NCI-H524 (cell line): ENCODE measurements at places on chromosomes 16 and 17.

- DNase-seq = no peak
Measured at GRCh38 chr17:11848330-11848729, 148.9 kb downstream of the ZNF18 start.

- no peak for DNase-seq
Measured at GRCh38 chr17:73228748-73229236, 32.9 kb downstream of the CPSF4L start.

GRCh38 chr17:44745301-44745700 is 13.5 kb upstream of the ADAM11 start:
- DNase-seq = peak; percentile 21

- no peak for DNase-seq
Measured at GRCh38 chr17:45578516-45579455, 88.3 kb upstream of the PLEKHM1 start.

DNA sequence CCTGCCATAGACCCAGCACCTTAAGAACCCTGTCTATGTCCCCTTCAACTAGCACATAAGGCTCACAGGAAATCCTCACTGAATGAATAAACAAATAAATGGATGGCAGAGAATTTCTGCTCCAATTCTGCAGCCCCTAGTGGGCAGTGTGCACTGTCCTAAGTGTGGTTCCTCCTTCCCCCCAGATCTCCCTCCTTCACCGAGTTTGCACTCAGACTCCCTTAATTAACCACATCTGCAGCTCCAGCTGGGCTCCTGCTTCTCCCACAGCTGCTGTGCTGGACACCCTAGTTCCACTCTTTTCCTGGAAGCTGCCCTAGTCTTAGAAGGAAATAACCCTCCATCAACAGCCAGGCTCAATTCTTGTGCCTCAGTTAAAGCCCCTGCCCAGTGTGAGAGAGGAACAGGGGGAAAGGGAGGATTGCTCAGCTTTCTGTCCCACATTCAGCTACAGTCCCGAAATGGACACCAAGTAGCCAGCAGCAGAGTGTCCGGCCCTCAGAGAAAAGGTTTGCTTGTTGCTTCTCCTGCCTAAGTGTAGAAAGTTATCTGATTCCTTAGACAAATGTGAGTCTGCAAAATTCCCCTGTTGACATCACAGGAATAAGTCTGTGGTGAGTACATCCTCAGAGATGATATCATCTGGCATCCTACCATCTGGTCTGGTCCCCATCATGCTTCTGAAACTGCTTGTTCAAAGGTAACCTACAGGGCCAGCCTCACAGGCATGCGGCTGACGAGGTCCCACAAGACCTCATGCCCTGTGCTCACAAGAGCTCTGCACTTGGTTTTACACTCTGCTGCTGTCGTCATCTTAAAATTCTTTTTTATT is 12.3 kb downstream of the LRRC3C start:
- peak; percentile 84 for DNase-seq

DNA sequence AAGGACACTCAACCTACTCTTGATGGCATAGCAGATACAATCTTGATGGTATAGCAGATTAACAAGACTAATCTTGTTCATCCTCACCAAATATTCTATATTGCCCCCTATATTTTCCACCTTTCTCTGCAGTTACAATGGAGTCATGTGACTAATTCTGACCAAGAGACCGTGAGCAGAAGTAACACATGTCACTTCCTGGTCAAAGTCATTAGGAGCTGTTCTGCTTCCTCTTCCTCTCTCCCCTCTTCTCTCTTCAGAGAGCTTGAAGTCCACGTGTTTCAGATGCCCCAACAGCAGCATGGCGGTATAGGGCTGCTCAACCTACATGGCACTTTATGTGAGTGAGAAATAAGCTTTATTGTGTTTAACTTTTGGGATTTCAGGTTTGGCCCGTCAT is 55.3 kb upstream of the ERCC4 start:
- no peak for DNase-seq

- DNase-seq = no peak
Measured at GRCh38 chr17:27825459-27825858, 25.1 kb upstream of the NOS2 start.

DNA sequence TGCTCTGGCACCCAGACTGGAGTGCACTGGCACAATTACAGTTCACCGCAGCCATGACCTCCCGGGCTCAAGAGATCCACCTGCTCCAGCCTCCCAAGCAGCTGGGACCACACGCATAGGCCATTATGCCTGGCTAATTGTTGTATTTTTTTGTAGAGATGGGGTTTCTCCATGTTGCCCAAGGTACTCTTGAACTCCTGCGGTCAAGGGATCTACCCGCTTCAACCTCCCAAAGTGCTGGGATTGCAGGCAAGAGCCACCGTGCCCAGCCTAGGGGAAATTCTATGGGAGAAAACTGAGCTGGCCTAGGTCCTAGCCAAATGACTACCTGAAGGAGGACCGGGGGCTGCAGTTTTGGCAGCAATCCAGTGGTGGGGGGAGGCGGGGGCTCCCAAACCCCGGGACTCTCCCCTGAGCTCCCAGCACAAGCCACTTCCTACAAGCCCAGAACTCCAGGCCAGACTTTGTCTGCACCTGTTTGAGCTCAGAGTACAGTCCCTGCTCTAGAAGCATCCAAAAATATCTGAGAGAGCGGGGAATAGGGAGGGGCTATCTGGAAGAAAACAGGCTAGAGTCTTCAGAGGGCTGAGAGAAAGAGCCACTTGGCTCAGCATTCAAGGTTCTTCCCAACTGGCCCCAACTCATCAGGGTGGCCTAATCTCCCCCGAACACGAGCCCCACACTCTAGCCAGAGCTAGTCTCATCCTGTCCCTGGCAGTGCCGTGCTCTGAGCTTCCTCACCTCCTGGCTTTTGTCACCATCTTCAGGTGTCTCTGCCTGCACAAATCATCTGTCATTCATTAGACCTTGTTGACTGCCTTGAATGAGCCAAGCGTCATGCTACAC is 9.1 kb downstream of the SRL start:
- DNase-seq = no peak

DNA sequence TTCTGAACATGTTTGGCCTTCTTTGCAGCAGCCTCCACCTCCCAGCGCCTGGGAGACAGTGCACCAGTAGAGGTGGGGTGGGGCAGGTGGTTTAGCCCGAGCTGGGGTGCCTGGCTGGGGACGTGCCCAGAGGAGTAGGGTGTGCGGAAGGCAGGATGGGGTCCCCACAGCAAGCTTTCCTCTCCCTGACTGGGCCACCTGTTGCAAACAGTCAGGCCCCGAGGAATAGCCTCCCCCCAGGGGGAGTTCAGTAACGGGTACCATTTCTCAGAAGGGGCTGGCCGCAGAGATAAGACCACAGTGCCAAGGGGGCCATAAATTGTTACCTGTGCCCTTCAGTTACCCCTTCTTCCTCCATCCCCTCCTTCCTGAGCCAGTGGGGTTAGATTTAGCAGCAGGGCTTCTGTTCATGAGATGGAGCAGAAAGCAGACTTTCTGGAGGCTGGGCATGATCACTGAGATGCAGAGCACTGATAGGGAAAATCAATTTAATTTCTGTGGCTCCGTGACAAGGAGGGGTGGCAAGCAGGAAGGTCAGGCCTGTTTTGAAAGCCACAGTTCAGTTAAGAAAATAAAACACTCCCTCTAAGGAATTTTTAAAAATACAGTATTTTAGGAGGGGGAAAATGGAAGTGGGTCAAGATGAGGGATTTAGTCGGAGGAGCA is 181.9 kb downstream of the MSI2 start:
- DNase-seq = no peak

- DNase-seq = no peak
Measured at GRCh38 chr16:1918351-1919326, at the start of gene HS3ST6. HS3ST6 (minus strand) TSS chr16:1918415; CDS start chr16:1918323, 92 bp downstream.

- DNase-seq = no peak
Measured at GRCh38 chr16:65313936-65314626, 192.2 kb upstream of the CDH11 start.

DNA sequence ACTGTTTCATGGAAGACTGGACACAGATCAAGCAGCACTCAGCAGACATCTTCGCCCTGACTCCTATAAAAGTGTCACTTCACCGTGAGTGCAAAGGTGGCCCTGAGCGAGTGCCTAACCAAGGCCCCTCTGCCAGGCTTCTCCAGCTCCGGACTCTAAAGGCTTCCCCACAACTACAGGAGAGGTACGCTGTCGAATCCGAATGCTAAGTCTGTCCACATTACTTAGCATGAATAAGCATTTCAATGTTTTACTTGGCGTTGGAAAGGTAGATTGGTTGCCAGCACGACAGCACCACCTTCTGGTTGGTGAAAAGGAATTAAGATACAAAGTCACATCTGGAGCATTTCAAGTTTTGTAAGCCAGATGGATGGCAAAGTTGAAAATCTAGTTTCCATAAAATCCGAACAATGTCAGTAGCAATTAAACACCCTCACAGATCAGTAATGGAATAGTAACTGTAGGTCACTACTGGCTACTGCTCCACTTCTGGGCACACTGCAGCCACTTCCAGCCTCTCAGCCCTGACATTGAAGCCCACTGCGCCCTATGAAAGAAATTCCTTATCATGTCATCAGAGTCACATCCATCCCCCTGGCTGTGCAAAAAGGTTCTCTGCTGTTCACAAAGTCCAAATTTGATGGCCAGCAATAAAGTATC is 100.9 kb downstream of the PARN start:
- peak; percentile 11 for DNase-seq

GRCh38 chr17:48605409-48605919 is 678 bp upstream of the HOXB6 start:
- no peak for DNase-seq
